NCI-H187 (cell line): ENCODE measurements at places on chromosomes 1 and 21.

DNA sequence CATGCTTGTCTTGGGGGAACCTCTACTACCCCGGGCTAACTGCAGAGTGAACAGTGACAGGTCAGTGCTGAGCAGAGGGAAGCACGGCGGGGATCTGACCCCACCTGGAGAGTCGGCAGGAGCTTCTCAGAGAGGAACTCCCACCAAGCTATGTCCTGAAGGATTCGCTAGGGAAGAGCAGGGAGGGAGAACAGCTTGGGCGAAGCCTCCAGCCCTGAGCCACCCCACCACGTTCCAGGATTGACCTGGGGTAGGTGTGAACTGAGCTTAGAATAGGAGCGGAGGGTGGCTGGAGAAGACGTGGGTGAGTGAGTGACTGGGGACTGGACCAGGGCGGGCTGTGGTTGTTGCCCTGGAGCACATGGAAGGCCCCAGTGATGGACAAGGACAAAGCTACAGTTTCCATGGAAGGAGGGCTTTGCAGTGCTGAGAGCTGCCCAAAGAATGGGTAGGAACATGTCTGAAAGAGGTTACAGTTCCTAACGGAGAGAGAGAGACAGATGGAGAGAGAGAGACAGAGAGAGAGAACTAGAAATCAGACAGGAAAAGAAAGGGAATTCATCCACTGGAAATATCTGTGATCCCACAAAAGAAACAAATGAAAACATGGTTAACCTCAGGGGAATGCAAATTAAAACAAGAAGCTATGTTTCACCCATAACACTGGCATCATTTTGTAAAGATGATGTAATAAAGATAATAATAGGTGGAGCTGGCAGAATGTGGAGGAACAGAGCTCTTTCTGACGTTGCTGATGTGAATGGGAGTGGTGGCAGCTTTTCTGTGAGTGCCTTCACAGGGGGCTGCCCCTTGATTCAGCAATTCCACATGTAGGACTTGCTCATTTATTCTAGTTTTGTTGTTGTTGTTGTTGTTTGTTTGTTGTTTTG is 17.2 kb downstream of the BSND start:
- no peak for DNase-seq

- DNase-seq, result peak; percentile 83
Measured at GRCh38 chr1:177170756-177171535, at the start of gene BRINP2. Gene BRINP2 (plus strand): TSS chr1:177170958. CDS start chr1:177229877, 58,919 bp downstream.

DNA sequence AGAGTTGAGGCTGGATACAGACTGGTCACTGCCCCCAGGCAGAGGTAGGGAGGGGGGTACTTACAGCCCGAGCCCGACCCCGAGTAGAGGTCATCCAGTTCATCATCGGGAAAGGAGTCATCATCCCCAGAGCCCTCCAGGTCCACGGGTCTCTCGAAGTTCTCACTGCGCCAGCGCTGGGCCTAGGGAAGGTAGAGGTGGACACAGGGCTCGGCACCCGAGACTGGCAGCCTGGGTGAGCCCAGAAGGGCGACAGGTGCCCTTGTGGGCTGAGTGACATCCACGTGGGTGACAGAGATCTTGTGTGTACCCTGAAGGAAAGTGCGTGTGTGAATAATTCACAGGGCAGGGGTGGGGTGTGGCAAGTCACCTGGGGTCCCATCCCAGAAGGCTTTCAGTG is 30.0 kb downstream of the SDC3 start:
- no peak for DNase-seq

- DNase-seq, result no peak
Measured at GRCh38 chr1:22177354-22178003, 34.6 kb upstream of the WNT4 start.

- DNase-seq, result no peak
Measured at GRCh38 chr1:21165646-21166045, 11.1 kb downstream of the EIF4G3 start.

GRCh38 chr1:82920418-82921248 is 1078.3 kb downstream of the TTLL7 start:
- DNase-seq, result no peak
